ENCODE measurements at places on chromosomes 7 and 10. TPM values are rescaled to one million over a fixed set of nuclear protein-coding genes. Genes with fewer than 3 reads are reported as not detected.

GRCh38 chr10:114518401-114519305 is 114.4 kb upstream of the AFAP1L2 start:
- DNase-seq: no peak

Gene MEOX2
- total RNA-seq: not detected

DNA sequence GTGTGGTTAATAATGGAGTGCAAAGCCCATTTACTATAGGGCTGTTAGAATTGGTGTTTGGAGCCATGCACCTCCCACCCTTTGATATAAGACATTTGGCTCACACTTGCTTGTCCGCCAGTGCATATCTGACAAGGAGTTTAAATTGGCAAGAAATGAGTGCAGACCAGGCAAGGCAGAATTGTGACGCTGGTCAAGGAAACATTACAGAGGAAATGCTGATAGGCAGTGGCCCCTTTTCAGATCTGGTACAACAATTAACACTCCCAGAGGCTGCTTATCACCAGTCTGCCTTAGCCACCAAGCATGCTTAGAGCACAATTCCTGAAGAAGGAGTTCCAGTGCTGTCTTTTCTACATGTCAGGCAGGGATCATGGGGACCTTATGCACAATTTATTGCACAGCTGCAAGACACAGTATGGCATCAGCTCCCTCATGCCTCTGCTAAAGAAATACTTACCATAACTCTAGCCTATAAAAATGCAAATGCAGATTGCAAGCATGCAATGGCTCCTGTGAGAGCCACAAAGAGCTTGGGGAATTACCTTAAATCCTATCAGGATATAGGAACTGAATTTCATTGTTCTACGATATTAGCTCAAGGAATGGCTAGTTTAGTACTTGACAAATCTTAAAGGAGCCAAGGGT is 35.2 kb downstream of the OR13A1 start:
- no peak for DNase-seq

- no peak for DNase-seq
These were observed 87.3 kb downstream of the IDE start for GRCh38 chr10:92486637-92487036.

DNA sequence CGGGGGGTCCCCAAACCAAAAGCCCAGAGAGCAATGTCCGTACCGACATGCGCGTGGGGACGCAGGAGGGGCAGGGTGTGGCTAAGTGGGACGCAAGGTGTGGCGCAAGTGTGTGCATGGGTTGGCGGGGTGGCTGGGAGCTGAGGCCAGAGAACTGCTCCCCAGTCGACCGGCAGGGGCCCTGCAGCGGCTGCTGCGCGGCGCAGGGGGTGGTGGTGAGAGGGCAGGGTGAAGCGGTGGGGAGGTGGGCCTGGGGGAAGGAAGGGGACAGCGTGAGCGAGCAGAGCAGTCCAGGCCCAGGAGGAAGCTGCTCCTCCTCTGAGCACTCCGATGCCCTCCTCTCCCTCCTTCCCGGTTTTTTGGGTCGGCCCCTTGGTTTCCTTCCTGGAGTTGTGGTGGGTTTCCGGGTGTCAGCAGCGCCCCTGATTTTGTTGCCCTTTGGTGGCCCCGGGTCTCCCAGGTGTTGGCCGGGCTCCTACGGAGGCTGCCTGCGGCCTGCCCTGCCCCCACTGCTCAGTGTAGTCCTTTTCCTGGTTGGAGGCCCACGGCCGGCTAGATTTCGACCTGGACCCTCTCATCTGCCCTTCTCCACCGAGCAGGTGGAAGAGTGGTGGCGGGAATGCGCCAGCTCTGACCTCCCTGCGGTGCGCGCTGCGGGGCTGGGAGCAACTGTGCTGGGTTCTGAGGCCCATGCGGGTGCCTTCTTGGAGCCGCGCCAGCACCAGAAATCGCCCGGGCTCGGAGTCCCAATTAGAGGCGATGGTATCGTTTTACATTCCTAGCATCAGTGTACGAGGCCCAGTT is 40.5 kb upstream of the COMTD1 start:
- no peak for DNase-seq

- DNase-seq: no peak
These were observed 71.5 kb downstream of the EVX1 start for GRCh38 chr7:27314111-27314510.

Gene FAM3C
- 25.7 TPM for total RNA-seq

- no peak for DNase-seq
These were observed 2.7 kb downstream of the FZD9 start for GRCh38 chr7:73436031-73436929.

GRCh38 chr10:14822879-14823755 is 14.7 kb downstream of the CDNF start:
- DNase-seq: peak; percentile 20

Gene C1GALT1
- total RNA-seq: 41.9 TPM

GRCh38 chr10:34031400-34031799 is 696.9 kb upstream of the NRP1 start:
- no peak for DNase-seq

DNA sequence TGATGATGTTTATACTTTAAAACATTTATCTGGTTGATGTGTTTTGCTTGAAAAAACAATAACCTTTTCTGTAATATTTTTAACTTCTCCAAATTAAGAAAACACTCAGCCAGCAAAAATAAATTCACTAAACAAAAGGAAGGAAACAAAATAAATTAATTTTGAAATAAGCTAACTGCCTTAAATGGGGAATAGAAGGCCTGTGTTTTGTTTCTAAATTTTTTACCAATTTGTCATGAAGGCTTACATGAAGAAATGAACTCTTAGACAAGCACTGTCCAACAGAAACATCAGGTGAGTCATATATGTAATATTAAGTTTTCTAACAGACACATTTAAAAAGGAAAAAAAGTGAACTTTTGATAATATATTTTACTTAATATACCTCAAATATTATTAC is 68.5 kb downstream of the LRRN3 start:
- DNase-seq: no peak

DNA sequence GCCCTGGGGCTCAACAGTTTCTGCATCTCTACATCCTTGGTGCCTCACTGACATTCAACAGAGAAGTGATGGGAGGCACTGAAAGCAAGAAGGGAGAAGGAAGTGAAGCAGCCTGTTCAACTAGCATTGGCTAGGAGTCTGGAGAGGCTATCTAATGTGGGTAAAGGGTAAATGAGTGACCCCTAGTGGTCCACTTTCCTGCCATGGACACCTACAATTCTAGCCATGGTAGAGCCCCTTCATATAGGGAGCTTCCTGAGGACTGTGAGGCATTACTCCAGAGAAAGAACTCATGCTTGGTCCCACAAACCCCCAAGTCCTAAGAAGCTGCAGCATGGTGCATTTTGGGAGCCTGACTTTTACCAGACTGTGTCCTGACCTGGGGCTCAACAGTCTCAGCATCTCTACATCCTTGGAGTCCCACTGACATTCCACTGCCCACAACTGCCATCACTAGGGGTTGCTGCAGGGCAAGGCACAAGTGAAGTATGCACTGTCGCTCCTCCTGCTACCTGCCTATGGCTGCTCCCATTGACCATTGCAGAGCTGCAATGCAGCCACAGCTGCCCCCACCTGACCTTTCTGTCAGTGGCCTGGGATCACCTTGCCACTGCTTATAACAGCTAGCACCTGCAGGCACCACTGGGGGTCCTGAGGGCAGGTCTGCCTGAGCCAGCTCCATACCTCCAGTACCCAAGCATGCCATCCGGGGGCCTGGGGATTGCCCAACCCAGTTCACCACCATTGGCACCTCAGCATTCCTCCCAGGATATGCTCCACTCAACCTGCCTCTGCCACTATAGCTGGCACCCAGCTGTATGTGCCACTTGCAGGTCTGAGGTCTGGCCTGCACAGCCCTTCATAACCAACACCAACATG is 44.1 kb upstream of the CDK6 start:
- DNase-seq: no peak

GRCh38 chr7:13155188-13155587 is 467.8 kb downstream of the ARL4A start:
- DNase-seq: no peak

DNA sequence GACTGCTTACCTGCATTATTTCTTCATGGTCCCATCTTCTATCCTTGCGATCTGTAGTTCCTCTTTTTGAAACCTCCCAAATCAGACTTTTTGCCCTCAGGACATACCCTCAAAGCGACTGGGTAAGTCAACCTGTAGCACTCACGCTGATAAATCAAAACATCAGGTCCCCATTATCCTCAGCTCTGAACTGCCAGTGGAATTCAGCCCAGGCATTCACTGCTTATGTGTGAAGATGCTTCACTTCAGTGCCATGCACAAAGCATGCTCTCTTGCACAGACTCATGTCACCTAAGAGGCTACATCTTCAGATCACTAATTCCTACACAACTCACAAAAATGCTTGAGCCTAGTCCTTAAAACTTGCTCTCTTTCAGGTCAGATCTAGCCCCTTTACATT is 283.6 kb upstream of the KLF6 start:
- no peak for DNase-seq

- DNase-seq: peak; percentile 32
These were observed 2.9 kb upstream of the MYOZ1 start for GRCh38 chr10:73644015-73644743.

Gene CRYGN
- 0.12 TPM for total RNA-seq

- DNase-seq: no peak
These were observed 19.6 kb downstream of the FRMPD2 start for GRCh38 chr10:48254750-48255512.

DNA sequence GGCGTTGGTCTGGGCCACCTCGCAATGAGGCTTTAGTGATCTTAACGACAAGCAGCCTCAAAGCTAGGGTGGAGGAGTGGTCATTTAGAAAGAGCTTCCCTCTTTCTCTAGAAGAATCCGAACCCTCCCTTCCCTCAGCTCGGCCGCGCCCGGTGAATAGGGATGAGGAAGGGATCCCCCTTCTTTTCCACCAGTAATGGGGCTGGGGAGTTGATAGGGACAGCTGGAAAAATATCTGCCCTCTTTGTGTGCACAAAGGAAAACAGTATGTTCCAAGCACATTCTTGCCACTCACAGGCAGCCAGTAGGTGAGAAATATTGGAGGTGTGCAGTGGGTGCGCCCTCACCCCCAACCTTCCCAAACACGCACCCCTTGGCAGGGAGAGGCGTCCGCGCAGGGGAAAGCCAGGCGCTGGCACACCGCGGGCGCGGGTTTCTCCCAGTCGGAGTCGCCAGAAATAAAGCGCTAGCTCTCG is 6.5 kb downstream of the DLX5 start:
- DNase-seq: no peak

GRCh38 chr10:9992661-9993060 is 1025.0 kb upstream of the CELF2 start:
- DNase-seq: no peak

DNA sequence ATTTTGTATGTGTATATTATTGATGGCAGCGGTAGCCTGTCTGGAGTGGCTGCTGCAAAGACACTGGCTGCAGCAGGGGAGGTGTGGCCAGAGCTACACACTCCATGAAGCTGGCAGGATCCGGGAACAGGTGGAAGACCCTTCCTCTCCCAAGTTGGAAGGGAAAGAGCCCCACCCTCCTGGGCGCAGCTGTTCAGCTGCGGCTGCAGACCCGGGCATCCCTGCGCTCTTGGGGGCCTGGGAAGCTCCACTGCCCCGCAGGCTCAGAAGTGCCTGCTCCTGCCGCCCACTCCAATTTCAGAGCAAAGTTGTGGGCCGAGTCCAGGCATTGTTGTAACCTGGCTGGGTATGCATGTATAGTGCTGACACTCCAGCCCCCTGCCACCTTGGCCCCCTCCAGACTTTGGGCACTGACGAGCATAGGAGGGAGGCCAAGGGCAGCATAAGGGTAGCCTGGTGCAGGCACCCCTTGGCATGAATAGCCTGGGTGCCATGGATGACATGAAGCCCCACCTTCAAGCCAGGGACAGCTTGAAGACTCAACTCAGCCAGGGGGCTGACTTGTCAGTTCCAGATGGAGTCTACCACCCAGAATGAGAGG is 90.7 kb upstream of the TMEM168 start:
- no peak for DNase-seq

Gene PCDH15
- not detected for total RNA-seq

Gene SLC26A4
- 1.2 TPM for total RNA-seq

- DNase-seq: no peak
These were observed 220.6 kb downstream of the CCDC3 start for GRCh38 chr10:12780634-12781601.

Gene GBX1
- not detected for total RNA-seq

- DNase-seq: no peak
These were observed 25.2 kb downstream of the OGDH start for GRCh38 chr7:44631458-44632115.

Gene PDK4
- total RNA-seq: not detected

DNA sequence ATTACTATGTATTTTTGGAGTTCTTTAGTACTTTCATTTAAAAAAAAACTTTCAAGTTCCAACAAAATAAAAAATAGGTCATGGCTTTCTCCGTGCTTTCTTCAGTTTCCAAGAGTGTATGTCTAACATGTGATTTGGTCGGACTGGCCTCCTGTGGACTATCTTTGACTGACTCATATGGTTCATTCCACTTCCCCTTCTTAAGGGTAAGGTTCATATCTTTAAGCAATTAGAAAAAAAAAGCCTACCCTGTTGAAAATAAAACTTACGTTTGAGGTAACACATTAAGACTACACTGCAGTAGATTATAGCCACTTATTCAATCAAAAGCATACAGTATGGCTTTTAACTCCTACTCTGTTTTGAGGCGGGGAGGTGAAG is 112.8 kb upstream of the AHR start:
- no peak for DNase-seq

DNA sequence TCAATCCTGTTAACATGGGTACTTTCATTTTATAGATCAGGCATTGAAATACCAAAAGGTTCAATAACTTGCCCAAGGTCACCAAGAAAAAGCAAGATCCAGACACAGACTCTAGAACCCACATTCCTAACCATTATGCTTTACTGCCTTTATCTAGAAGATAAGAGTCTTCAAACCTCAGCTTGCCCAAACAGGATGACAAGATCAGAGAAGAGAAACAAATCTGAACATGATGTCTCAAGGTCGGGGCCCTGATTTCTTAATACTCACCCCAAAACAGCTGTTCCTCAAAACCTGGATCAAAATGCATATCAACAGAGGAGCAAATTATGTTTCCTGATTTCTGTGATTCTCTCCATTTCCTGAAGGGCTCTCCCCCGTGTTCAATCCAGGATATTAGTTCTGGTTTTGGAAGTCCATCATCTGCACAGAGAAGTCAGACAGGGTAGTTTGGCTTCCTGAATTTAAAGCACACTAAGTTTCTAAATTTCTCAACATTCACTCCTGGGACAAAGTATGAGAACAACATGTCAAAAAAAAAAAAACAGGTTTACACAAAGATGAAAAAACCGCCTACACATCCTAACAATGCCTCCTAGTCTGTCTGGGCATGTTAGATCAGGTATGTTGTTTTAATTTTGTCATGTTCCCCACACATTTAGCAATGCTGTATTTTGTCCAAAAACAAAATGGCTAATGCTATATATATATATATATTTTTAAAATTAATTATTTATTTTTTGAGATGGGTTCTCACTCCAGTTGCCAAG is 16.2 kb downstream of the ZNF786 start:
- no peak for DNase-seq

Gene SPDYE9
- total RNA-seq: not detected

Gene YWHAG
- 155 TPM for total RNA-seq

DNA sequence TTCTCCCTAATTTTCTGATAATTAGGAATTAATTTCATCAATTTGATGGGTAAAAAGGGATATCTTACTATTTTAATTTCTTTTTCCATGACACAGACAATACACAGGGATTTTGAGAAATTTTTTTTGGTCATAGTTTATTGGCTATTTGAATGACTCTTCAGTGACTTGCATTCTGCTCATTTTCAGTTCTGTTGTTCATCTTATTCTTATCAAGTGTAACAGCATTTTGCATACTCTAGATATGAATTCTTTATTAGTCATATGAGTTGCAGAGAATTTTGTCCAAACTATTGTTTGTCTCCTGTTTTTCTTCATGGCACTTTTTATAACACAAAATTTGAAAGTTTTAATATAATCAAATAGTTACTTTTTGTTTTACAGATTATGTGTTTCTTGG is 41.7 kb downstream of the MKLN1 start:
- no peak for DNase-seq
